Tibial artery (tissue), 4 donors: ENCODE measurements at places on chromosomes 13 and 19.

GRCh38 chr13:99896369-99897075 lies 75.0 kb downstream of the ZIC5 start:
- DNase-seq = no peak

GRCh38 chr13:58452123-58452623 lies 820.6 kb downstream of the PCDH17 start:
- no peak for DNase-seq

DNA sequence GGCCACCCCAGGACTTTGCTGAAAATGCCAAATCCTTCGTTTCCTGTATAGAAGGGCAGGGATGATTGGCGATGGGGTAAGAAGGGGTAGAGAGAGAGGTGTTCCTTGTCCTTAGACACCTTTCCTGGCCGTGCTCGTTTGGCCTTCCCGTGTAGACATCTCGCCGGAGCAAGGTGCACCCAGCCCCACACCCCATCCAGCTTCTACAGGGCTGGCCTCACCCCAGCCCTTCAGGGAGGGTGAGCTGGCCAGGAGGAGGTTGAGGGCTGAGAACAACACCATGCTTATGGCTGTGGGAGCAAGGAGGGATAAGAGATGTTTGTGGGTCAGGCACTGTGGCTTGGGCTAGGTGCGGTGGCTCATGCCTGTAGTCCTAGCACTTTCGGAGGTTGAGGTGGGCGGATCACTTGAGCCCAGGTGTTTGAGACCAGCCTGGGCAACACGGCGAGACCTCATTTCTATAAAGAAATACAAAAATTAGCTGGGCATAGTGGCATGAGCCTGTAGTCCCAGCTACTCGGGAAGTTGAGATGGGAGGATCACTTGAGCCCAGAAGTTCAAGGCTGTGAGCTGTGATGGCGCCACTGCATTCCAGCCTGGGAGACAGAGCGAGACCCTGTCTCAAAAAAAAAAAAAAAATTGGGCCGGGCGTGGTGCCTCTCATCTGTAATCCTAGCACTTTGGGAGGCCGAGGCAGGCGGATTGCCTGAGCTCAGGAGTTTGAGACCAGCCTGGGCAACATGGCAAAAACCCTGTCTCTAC lies 15.5 kb downstream of the SMARCA4 start:
- no peak for DNase-seq

GRCh38 chr19:2733930-2734588 lies 5.8 kb downstream of the SLC39A3 start:
- no peak for DNase-seq

- no peak for DNase-seq
Observed at GRCh38 chr19:33902395-33902794, 105.7 kb downstream of the KCTD15 start.

DNA sequence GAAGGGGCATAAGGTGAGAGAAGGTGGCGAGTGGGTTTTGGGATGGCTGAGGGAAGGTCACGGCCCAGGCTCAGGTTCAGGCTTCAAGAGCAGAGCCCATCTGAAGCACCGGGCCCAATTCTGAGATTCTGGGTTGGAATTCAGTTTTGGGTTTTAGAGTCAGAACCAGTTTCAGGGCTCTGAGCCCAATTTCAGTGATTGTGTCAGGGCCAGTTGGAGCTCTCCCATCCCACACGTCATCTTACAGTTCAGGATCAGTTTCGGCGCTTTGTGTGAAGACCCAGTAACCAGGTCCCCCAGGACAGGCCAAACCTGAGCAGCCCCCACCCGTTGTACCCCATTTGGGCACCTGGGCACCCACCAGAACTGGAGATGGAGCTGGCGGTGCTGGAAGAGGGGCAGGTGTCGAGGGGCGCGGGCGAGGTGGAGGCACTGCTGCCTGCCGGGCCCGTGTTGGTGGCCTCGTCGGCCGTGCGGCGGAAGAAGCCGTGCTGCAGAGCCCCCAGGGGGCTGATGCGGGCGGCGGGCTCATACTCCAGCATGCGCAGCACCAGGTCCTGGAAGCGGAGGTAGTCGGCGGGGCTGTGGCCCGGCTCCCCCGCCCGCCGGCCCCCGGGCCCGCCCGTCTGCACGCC lies 7.5 kb downstream of the DYRK1B start:
- DNase-seq = no peak

- DNase-seq = peak; percentile 76
Observed at GRCh38 chr13:26985285-26985878, 186.2 kb downstream of the USP12 start.

DNA sequence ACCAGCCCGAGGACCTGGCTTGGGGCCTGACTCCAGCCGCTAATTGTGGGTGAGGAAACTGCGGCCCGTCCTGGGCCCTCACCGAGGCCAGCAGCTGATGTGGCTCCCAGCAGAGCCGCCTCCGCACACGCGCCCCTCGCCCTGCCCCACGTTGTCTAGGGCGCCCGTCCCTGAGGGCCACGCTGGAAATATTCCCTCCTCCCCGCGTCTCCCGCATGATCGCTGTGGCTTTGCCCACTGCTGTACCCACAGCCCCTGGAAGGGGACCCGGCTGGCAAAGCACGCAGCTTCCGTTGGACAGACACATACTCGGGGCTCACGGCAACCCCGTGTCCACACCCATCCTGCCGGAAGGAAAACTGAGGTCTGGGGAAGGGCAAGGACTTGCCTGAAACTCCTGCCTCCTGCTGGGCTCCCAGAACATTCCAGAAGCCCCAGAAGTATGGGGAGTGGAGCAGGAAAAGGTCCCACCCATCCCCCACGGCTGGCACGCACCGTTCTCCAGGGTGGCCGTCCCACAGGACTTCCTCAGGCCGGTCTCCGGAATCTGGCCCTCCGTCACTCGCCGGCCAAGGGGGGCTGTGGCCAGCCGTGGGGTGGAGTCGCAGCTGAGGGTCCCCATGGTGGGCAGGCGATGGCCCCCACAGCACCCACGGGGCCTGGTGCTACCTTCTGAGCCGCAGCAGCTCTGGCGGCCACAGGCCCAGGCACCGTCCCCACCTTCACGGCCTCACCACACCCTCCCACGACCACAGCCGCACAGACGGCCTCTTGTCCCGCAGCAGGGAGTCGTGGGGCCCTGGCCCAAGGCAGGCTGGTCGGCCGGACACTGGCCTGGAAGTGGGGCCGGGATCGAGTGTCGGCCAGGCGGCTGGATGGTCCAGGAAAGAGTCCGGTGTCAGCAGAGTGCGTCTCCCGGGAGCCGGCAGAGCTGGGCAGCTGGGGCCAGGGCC lies 13.6 kb upstream of the SHC2 start:
- no peak for DNase-seq

GRCh38 chr13:97135883-97136282 lies 86.2 kb upstream of the MBNL2 start:
- DNase-seq = no peak

- no peak for DNase-seq
Observed at GRCh38 chr13:31116224-31116623, 45.5 kb downstream of the HSPH1 start.

- peak; percentile 90 for DNase-seq
Observed at GRCh38 chr19:49362048-49362928, at the start of gene TEAD2. TEAD2 (minus strand) TSS chr19:49362416; CDS start chr19:49360075, 2,341 bp downstream.

DNA sequence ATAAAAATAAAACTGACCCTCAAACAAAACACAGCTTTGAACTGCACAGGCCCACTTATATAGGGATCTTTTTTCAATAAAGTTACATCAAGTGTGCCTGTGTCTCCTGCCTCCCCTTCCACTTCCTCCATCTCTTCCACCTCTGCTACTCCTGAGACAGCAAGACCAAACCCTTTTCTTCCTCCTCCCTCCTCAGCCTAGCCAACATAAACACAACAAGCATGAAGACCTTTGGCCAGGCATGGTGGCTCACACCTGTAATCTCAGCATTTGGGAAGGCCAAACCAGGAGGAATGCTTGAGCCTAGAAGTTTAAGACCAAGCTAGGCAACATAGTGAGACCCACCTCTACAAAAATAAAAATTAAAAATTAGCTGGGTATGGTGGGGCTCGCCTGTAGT lies 72.6 kb downstream of the ELF1 start:
- DNase-seq = no peak

GRCh38 chr13:113544071-113544891 lies 40.3 kb upstream of the TFDP1 start:
- DNase-seq = no peak

DNA sequence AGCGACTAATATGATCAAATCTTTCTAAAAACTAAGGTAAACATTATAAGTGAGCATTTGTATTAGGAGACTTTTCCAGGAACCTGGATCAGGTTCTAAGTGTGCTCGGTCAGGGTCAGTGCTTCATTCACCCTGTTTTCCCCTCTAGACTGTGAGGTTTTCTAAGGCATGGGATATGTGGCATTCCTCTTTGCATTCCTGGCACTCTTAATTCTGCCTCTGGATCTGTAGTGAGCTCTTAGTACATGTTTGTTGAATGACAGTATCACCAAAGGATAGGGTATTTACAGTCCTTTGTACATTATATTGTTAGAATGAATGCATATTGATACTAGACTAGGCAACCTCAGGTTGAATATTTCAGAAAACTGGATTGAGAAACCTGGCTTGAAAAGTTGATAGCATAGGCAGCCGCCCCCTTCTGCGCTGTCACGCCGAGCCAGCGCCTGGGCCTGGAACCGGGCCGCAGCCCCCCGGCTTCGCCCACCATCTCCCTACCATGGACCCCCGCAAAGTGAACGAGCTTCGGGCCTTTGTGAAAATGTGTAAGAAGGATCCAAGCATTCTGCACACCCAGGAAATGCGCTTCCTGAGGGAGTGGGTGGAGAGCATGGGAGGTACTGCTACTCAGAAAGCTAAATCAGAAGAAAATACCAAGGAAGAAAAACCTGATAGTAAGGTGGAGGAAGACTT lies 156.5 kb downstream of the KCNRG start:
- DNase-seq = no peak
